ENCODE measurements at places on chromosomes 5 and 9.

DNA sequence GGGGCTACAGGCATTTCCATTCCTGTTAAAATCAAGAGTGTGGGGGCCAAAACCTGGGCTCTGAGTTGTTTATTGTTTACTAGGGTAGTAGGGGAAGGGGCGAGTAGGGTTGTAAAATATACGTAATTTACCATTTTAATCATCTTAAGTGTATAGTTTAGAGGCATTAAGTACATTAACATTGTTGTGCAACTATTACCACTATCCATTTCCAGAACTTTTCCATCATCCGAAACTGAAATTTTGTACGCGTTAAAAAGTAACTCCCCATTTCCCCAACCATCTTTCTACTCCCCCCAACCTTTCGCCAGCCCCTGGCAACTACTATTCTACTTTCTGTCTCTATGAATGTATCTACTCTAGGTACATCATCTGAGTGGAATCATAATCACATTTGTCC, 3.6 kb upstream of the FOXD1 start:
- DNase-seq = no peak

- no peak for DNase-seq
Measured at GRCh38 chr9:18793122-18793521, 239.9 kb downstream of the SAXO1 start.

DNA sequence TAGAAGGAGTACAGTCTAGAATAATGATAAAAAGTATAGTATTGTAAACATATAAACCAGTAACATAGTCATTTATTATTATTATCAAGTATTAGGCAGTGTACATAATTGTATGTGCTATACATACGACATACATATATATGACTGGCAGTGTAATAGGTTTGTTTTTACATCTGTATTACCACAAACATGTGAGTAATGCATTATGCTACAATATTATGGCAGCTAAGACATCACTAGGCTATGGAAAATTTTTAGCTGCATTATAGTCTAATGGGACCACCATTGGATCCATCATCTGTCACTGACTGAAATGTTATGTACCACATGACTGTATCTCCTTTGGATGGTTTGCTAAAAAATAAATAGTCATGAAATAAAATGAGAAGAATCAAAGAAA, 530.0 kb downstream of the PRR16 start:
- no peak for DNase-seq

- no peak for DNase-seq
Measured at GRCh38 chr5:73174100-73174815, 1.3 kb downstream of the TMEM174 start.

DNA sequence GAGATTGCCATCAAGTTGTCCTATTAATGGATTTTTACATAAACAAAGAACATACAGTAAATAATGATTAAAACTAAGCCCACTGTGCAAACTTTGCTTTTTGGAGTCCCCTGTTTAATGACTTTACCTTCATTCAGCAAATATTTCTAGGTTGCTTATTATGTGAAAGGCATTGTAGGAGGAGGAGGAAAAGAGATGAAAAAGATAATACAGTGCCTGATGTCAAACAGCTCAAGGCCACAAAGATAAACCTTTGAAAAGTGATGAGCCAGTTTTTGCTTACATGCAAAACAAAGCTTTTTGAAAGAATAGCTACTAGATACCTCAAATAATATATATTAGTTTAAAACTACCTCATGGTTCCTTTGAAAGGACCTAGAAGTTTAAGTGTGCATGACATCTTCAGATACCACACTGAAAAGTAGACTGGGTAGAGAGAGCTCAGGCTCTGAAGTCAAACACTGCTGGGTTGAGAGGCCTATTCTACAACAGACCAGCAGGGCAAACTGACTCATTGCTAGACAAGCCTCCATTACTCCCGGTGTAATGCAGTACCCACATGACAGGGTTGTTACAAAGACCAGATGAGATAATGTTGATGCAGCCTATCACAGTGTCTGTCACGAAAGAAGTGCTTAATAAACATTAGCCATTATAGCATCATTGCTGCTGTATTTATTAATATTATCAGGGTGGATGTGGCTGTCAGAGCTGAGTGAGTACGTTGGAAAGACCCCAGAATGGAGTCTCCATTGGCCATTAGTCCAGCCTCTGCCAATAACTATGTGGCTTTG, 11.8 kb downstream of the DEPDC1B start:
- no peak for DNase-seq

GRCh38 chr5:169146158-169146557, 154.8 kb downstream of the SLIT3 start:
- no peak for DNase-seq
